ENCODE measurements at places on chromosomes 1 and 21.

DNA sequence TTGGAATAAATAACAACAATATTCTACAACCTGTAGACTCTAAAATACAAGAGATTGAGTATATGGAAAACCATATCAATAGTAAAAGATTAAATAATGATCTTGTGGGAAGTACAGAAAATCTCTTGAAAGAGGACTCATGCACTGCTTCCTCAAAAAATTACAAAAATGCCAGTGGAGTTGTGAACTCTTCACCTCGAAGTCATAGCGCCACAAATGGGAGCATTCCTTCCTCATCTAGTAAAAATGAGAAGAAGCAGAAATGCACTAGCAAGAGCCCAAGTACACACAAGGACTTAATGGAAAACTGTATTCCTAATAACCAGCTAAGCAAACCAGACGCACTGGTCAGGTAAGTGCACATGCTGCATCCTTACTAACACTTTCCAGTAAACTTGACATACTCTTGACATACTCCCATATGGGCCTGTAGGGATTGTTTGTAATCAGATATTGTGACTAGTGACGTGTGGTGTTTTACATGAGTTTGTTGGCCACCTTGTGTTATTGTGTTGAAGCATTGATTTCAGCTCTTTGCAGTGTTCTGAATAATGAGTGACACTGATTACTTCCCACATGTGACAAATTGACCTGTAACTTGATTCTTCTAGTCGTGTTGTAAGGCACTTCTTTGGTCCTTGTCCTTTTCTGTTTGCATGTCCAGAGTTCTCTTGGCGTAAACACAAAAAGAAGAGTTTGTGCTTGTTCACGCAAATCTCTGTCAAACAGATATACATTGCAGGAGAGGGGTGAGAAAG lies 28.0 kb downstream of the MACO1 start:
- no peak for DNase-seq

GRCh38 chr1:181704546-181704945 lies 221.2 kb downstream of the CACNA1E start:
- DNase-seq: no peak

DNA sequence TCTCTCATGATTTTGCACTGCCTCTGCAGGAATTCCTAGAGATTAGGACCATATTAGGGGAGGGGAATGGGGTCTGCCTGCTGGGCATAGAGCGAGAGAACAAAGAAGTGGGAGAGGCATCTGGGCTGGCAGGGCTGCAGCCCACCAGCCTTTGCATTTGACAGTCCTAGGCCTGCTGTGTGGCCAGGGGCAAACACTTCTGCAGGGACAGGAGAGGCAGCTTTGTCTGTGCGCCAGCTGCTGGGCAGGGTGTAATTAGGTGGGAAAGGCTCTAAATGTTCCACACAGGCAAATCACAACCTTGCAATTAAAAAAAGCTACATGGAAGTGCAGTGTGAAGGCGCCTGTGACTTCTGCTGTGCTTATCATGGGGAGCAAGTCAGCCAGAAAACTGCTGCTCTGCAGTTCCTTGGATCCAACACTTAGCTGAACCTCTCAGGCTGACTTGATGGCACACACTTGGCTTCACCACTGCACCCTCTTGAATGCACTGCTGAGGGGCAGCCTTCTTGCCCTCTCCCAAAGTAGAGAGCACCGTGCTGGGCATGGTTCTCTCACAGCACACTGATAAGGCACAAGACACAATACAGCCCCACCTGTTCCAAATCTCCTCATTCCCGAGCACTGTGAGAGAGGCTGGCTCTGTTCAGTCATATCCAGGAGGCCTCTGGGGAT lies 73.6 kb upstream of the TLR5 start:
- DNase-seq: no peak

- no peak for DNase-seq
Measured at GRCh38 chr21:26096494-26097371, 73.8 kb downstream of the APP start.

GRCh38 chr1:231748760-231749415 lies 122.3 kb downstream of the DISC1 start:
- DNase-seq: no peak

DNA sequence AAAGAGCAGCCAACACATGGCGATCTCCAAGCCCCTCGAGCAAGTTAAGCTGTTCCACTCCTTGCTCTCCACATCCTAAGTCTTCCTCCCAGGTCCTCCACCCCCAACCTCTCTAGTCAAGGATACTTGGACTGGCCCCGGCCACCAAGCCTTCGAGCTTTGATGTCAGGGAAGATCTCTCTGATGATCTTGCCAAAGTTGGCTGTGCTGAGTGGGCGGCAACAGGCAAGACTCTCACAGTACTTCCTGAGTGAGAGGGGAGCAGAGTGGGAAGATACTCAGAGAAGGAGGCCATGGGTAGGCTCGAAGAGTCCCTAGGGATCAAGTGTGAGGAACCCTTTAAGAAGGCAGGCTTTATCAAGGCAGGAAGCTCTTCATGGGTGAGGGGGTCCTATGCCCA lies 2.8 kb downstream of the RFX5 start:
- DNase-seq: no peak

DNA sequence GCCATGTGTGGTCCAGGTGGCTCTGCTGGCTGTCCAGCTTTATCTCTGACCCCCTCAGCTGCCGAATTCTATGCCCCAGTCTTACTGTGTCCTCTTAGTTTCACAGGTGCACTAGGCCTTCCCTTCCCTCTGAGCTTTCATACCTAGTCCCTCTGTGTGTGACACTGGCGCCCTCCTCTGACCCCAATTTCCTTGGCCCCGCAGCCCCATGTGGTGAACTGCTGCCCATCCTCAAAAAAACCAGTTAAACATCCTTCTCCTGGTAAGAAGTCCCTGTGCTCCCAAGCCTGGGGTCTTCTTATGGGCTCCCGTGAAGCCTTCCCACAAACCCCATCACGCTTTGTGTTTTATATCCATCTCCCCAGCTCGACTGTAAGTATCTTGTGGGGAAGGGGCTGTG lies 93.9 kb upstream of the TSPAN2 start:
- no peak for DNase-seq

GRCh38 chr1:31099293-31100032 lies 33.9 kb upstream of the PUM1 start:
- no peak for DNase-seq

GRCh38 chr1:210021145-210021860 lies 83.3 kb downstream of the SYT14 start:
- no peak for DNase-seq

DNA sequence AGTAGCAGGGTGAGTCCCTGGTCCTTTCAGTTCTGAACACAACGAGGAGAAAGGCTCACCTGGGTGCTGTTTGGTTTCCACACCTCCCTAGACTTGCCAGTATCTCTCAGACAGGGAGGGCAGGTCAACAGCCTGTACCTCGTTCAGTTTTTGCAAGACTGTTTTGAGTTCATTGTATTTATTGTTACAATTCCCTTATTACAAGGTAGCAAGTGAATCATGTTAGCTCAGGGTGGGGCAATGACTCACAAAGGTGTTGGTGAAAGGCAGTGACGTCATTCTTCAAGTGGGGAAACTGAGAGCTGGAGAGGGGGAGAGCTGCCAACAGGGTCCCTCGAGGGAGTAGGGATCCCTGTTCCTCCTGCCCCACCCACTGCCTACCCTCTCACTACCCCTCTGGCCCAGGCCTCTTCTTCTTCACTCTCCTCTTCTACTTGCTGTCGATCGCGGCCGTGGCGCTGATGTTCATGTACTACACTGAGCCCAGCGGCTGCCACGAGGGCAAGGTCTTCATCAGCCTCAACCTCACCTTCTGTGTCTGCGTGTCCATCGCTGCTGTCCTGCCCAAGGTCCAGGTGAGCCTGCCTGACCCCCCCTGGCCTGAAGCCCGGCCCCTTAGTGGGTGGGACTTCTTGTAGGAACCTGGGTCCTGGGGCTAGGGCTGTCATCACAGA lies 13.4 kb downstream of the SERINC2 start:
- no peak for DNase-seq

DNA sequence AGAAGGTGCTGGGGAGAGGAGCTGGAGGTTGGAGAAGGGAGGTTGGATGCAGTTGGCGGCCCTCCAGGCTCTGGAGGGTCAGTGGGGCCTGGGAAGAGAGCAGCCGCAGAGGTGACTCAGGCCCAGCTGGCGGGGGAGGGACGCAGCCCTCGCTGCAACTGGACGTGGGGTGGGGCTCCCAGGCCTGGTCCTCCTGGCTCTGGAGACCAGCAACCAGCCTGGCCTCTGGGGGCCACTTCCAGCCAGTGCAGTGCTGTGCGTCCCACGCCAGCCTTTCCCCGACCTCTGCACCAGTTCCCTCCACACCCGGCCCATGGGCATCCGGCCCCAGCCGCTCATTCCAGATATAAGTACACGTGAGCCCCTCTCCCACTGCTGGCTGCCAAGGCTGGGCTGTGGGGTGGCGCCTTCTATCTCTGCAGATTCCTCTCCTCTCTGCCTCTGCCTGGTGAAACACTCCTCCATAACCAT lies 38.0 kb upstream of the COL18A1 start:
- DNase-seq: peak; percentile 82

DNA sequence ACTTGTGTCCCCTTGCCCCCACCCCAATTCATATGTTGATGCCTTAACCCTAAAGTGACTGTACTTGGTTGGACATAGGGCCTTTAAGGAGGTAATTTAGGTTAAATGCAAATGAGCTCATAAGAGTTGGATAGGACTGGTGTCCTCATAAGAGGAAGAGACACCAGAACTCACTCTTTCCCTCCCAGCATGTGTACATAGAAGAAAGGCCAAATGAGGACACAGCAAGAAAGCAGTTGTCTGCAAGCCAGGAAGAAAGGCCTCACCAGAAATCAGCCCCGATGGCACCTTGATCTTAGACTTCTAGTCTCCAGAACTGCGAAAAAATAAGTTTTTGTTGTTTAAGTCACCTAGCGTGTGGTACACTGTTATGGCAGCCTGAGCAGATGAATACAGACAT lies 45.5 kb downstream of the RAB3GAP2 start:
- DNase-seq: no peak

DNA sequence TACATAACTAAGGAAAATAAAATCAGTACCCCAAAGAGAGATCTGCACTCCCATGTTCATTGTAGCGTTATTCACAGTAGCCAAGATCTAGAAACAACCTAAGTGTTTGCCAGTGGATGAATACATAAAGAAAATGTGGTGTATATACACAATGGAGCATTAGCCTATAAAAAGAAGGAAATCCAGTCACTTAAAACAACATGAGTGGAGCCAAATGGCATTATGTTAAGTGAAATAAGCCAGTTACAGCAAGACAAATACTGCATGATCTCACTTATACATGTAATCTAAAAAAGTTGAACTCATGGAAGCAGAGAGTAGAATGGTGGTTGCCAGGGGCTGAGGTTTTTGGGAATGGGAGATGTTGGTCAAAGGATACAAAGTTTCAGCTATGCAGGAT lies 508.3 kb upstream of the B3GALT2 start:
- no peak for DNase-seq

DNA sequence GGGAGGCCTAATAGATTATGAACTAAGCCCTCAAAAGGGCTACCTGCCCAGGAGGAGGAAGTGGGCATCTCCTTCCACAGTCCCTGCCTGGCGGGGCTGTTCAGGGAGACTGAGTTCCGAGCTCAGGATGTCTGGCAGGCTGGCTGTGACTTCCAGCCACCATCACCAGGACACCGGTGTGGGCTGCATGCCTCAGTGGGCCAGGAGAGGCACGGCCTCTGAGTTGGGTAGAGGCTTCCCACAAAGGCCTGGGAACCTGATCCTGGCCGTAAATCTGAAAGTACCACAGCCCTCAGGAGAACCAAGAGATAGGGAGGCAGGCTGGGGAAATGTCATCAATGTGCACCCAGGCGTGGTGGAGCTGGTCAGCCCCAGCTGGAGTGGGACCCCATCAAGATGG lies 29.1 kb downstream of the NTPCR start:
- DNase-seq: no peak

GRCh38 chr1:228076796-228077430 lies 5.6 kb upstream of the ARF1 start:
- DNase-seq: no peak

DNA sequence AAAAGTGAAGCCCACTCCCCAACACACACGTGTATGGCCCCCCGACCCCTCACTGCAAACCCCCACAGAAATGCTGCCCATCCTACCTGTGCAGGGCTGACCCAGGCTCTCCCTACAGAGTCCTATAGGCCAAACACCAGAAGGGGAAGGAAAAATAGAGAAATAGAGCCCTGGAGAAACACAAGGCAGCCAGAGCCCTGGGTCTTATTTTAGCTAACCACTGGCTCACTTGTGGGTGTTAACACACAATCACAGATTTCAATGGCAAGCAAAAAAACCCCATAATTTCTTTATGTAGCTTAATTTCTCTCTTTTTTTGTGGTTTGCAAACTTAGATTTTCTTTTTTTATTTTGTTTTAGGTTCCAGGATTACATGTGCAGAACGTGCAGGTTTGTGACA lies 989 bp upstream of the PIGR start:
- no peak for DNase-seq

All from AG20443 (cell line).